ENCODE measurements at places on chromosomes 7 and 10.

DNA sequence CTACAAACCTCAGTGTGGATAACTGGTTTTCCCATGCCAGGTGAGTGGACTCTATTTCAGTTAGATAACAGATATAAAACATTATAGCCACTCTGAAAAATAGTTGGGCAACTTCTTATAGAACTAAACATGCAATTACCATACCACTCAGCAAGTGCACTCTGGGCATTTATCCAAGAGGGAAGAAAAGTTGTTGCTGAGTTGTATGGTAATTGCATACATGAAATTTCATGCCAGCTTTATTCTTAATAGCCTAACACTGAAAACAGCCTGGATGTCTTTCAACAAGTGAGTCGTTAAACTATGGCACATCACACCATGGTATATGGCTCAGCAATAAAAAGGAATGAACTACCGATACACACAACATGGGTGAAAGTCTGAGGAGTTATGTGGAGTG, 10.6 kb upstream of the UPP1 start:
- DNase-seq = no peak

DNA sequence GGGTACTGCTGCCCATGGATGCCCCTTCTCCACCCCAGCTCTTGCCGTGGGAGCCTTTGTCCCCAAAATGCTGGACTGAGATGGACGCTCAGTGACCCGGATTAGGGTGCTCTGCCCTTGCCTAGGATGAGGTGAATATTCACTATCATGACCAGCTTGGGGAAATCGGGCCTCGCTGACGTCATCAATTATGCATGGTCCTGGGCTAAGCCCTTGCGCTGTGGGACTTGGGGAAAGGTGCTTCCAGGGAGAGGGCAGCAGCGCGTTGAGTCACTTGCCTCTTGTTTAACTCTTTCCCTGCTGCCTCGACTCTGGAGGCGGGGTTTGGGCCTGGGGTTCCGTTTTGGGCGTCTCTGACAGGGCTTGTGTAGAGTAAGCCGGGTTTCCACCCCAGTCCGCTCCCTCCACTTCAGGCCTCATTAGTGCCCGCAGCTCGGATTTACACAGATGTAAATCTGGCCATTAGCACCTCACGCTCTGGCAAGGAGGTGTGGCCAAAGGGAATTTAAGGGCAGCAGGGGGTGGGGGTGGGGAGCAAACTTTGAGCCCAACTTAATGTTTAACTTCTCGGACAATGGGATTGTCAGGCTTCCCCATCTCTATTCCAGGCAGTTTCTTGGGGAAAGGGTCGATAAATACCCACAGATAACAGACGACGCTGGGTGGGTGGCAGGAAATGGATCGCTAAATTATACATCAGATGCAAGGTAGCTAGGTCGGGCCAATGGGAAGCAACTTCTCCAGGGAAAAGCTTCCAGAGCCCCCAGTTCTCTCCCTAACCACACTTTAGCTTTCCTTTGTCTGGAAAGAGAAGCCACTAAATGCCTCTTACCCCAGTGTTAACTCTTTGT, 51.3 kb upstream of the TCF7L2 start:
- DNase-seq = no peak

DNA sequence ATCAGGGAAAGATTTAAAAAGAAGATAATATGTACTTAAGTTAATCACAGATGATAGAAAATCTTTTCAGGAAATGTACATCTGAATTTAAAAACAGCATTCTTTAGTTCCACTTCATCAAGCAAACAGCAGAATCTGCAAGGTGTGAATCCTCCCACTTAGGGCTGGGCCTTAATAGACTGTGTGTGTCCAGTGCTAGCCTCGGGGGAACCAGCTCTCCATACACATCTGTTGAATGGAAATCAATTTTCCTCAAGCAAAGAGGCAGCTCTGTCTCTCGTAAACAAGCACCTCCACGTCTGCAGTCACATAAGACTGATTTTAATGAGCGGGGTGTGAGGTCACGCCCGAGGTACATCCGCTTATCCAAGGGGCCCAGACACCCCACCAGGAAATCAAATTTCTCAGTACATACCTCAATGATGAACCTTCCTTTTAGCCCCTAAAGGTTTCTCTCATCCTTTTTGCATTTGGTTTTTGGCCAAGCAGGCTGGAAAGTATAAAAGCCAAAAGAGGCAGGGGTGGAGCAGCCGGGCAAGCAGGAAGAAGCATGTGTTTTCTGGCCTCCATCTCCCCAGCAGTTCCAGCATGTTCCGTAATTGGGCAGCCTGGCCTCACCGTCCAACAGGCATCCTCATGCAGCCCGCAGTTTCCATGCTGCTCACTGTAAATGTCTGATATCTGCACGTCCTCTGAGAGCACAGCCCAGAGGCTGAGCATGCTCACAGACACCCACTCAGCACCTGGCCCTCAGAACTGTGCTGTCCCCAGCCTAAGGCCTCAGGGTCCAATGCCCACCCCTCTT, 131.3 kb downstream of the GLI3 start:
- no peak for DNase-seq

GRCh38 chr10:28631896-28632583, 45.3 kb upstream of the BAMBI start:
- no peak for DNase-seq

DNA sequence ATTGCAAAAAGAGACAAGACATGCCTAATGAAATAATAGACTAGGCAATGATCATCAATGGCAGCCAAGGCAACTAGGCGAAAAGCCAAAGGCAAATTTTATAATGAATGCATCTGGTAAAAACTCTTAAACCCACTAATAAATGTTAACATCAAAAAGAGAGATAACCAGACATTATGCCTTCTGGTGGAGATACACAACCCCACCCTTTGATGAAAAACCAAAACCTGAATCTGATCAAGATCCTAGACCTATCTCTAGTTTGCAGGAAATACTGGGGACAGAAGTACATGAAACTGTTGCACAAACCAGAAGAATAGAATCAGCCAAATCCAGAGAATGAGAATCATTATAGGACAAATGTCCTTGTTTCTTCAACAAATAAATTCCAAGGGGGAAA, 22.0 kb upstream of the GSAP start:
- no peak for DNase-seq

All from Kasumi-1 (cell line).